ENCODE measurements at places on chromosomes 13 and 19. TPM values are rescaled to one million over a fixed set of nuclear protein-coding genes. Genes with fewer than 3 reads are reported as not detected.
A peak's percentile ranks its signal among the peaks of the same experiment; 100 is the strongest.

The SAFB gene
- total RNA-seq, result 144 TPM

- no peaks in the 10 kb centered on the region for H3K4me1 ChIP-seq
- H3K4me3 ChIP-seq, result no peak overlapping the region
- H3K27me3 ChIP-seq, result no peaks in the 10 kb centered on the region
Observed at GRCh38 chr19:58084596-58085347, 13.3 kb downstream of the ZSCAN18 start.

The CSNK1A1L gene
- total RNA-seq, result not detected

- peaks cover 2% of the 10 kb centered on the region for H3K27me3 ChIP-seq
- DNase-seq, result no peak
- H3K27ac ChIP-seq, result no peak overlapping the region
- H3K36me3 ChIP-seq, result no peaks in the 10 kb centered on the region
Observed at GRCh38 chr13:79434556-79434955, 28.5 kb upstream of the RBM26 start.

DNA sequence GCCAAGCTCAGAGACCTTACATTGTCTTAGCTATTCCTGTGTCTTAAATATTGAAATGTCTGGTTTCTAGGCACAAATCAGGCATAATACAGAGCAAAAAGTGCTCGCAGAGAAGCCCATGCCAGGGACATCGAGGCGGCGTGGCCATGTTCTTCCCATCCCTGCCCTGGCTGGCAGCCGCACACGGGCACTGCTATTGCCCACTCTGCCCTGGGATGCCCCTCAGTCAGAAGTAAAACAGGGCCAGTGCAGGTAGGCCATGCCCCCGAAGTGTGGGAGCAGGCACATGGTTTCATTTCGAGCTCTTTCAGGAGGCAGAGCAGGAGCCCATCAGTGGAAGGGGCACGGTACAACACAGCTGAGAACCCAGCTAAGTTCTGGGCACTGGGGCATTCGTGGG, 113.5 kb downstream of the COL4A1 start:
- no peak overlapping the region for H3K27ac ChIP-seq
- no peaks in the 10 kb centered on the region for H3K4me1 ChIP-seq
- H3K4me3 ChIP-seq, result no peak overlapping the region
- no peaks in the 10 kb centered on the region for H3K36me3 ChIP-seq

- no peaks in the 10 kb centered on the region for H3K27me3 ChIP-seq
- no peak overlapping the region for H3K27ac ChIP-seq
- no peak for DNase-seq
- peaks cover 1% of the 10 kb centered on the region for H3K4me1 ChIP-seq
- H3K4me3 ChIP-seq, result no peak overlapping the region
- H3K36me3 ChIP-seq, result peaks cover 41% of the 10 kb centered on the region
Observed at GRCh38 chr19:57269515-57270250, 10.6 kb upstream of the ZNF460 start.

The TPTE2 gene
- total RNA-seq, result not detected

GRCh38 chr13:53807251-53807834, 778.7 kb downstream of the OLFM4 start:
- DNase-seq, result no peak
- no peaks in the 10 kb centered on the region for H3K4me1 ChIP-seq
- H3K36me3 ChIP-seq, result no peaks in the 10 kb centered on the region

- peaks cover 1% of the 10 kb centered on the region for H3K4me1 ChIP-seq
- H3K36me3 ChIP-seq, result no peaks in the 10 kb centered on the region
- H3K4me3 ChIP-seq, result no peak overlapping the region
- DNase-seq, result peak; percentile 84
- peaks cover 8% of the 10 kb centered on the region for H3K27me3 ChIP-seq
Observed at GRCh38 chr19:3304871-3305423, 61.4 kb upstream of the NFIC start.

DNA sequence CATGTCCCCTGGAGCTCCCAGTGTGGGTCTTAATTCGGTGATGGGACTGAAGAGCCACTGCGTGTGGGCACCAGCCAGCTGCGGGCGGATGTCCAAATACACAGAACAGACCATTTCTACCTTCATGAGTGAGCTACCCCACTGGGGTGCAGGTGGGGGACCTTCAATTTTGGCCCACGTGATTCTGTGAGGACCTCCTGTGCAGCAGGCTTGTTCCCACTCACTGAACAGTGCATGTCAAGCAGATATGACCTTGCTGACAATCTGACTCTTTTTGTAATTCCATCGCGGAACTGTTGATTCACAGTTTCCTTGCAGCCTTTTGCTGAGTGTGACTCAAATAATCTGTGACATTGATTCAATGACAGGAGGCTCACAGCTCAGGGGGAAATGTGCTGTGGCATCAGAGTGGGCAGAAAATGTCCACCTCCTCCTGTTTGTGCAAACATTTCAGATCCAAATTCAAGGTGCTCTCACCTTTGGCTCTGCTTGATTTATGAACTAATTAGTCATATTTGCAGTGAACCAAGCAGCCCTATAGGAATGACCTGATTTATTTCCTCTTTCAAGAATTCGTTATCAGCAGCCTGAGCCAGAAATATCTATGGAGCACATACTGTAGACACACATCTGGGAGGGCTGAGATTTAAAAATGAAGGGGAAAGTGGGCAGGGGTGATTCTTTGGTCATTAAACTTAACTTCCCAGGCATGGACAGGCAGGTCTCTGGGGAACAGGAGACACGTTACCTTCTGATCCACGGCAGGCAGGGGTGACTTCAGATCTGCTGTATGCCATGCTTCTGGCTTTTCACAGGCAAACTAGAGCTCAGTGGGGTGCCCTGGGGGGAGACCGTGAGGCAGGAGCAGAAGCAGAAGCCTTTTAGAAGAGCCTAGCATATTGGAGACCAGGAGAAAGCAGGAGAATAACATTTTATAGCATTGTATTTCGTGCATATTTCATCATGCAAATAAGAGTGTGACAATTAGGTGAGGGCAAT, 170.0 kb upstream of the KL start:
- no peak for DNase-seq
- peaks cover 7% of the 10 kb centered on the region for H3K27me3 ChIP-seq
- peaks cover 7% of the 10 kb centered on the region for H3K36me3 ChIP-seq
- H3K4me1 ChIP-seq, result no peaks in the 10 kb centered on the region

DNA sequence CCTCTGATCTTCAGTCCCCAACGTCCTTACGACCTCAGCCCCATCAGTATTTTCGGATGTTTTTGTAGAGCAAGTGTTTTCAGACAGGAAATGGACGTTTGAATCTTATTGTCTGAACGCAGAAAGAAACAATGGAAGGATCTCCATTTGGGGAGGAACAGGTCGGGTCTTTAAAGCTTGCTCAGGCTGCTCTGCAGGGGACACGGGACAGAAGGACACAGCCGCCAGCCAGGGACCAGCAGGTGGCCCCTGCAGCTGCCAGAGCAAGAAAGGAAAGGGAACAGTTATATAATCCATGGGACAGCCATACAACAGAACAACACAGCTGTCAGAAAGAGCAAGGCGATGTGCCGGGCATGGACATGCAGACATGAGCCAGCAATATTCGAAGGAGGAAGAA, 18.5 kb upstream of the IGLON5 start:
- peaks cover under 1% of the 10 kb centered on the region for H3K27me3 ChIP-seq
- no peak for DNase-seq
- no peaks in the 10 kb centered on the region for H3K4me1 ChIP-seq
- H3K36me3 ChIP-seq, result no peaks in the 10 kb centered on the region
